Esophagus mucosa (tissue), 1 donor: ENCODE measurements at places on chromosomes 5 and 9.

DNA sequence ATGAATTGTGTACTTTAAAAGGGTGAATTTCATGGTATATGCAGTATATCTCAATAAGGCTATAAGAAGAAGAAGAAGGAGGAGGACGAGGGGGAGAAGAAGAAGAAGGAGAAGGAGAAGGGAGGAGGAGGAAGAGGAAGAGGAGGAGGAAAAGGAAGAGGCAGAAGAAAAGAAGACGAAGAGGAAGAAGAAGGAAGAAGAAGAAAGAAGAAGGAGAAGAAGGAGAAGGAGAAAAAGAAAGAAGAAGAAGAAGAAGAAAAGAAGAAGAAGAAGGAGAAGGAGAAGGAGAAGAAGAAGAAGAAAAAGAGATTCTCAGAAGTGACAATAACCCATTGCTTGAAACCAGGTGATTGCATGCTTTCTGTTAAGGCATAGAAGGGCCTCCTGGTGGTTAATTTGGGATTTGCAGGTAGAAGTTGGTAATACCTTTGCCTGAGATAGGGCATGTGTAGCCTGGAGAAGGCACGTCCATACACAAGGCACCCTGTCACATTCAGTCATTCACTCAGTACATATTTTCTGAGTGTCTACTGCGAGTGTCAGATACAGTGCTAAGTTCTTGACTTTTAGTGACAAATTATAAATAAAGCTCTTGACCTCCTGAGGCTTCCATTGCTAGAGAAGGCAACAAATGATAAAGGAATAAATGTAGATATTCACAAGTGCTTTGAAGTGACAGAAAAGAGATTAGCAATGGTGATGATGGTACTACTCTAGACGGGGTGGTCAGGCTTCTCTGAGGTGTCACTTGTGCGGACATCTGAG lies 231.3 kb downstream of the NPR3 start:
- ATAC-seq = peak; percentile 60

DNA sequence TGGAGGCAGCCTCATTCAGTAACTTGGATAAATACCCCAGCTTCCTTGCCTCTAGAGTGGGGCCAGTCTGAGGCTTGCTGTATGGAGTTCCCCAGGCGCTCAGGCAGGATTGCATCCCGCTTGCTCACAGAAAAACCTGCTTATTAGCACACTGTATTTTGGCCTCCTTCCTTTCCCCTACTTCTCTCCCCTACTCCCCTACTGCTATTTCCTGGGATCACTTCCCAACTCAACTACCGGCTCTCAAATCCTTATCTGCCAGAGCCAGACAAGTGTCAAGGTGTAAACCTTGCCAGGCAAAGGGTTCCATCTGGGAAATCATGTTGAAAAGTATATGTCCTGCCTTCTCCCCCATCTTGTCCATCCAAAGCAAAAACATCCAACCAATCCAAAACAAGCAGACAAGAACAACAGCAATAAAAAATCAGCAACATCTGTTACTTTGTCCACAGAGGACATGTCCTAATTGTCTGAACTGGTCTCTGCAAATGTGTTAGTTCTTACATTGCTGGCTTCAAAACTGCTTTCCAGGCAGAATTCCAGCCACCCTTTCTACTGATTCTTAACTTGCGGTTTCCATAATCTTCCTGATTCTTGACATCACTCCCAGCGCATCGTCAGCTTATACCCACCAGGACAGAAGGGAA lies 164.1 kb upstream of the SEMA6A start:
- no peak for ATAC-seq

GRCh38 chr5:143471041-143471509 lies 67.6 kb upstream of the NR3C1 start:
- peak; percentile 43 for ATAC-seq

DNA sequence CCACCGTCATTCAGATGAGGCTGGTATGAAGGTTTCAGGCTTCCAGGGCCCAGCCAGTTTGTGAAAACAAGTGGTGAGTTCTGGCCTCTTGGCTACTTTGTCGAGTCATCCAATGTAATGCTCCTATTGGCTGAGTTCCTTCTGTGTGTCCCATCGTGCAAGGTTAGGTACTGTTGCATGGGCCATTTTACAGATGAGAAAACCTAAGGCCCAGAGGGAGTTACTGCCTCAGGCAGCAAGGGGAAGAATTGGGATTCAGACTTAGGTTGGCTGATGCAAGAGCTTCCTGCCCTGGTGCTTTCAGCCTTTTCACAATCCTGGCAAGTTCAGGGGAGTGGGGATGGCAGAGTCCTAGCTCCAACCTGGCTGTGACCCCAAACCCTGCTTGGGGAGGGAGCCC lies 17.4 kb upstream of the PITX1 start:
- no peak for ATAC-seq

DNA sequence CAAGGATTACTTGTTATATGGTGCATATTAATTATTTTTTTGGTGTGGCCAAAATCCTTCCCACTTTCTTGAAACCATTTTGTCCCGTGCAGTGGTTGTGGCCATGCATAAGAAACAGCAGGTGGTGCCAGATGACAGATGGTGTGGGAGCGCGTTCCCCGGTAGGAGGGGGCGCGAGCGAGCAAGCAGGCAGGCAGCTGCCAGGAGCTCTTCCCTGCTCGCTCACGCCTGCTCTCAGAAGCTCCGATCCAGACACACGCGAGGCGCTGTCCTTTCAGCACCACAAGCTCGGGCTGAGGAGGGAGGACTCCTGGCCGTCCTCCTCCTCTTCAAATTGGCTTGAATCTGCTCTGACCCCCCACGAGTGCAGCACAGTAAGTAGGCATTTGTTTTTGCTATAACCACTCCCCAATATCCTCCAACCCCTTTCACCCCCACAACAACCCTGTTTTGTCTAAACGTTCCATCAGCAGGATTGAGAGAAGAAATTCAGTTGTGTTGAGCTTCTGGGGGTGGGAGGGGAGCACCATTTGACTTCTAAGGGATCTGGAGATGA lies at the start of gene NSG2:
Gene NSG2, plus strand, starts transcription at position 237 of the 556 bp plus-strand sequence. CDS start 1,050 bp downstream, outside the sequence.
- peak; percentile 95 for ATAC-seq

- peak; percentile 85 for ATAC-seq
Observed at GRCh38 chr9:70419556-70420440, 5.3 kb upstream of the KLF9 start.

- no peak for ATAC-seq
Observed at GRCh38 chr5:59873113-59873512, 20.4 kb downstream of the PDE4D start.

DNA sequence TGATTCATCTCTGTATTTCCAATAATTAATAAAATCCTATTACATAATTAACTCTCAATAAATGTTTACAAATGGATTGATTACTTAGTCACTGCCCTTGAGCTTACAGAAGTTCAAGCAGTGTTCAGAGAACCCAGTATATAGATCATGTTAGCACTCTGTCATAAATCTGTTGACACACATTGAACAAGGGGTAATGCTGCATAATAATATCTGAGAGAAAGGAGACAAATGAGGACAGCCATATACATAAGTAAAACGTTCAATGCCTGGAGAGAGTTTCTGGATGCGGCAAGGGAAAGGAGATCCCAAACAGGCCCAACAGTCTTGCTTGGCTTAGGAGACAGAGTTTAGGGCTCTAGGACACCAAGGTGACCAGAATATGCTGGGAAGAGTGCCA lies 270.2 kb downstream of the FBXL17 start:
- no peak for ATAC-seq

DNA sequence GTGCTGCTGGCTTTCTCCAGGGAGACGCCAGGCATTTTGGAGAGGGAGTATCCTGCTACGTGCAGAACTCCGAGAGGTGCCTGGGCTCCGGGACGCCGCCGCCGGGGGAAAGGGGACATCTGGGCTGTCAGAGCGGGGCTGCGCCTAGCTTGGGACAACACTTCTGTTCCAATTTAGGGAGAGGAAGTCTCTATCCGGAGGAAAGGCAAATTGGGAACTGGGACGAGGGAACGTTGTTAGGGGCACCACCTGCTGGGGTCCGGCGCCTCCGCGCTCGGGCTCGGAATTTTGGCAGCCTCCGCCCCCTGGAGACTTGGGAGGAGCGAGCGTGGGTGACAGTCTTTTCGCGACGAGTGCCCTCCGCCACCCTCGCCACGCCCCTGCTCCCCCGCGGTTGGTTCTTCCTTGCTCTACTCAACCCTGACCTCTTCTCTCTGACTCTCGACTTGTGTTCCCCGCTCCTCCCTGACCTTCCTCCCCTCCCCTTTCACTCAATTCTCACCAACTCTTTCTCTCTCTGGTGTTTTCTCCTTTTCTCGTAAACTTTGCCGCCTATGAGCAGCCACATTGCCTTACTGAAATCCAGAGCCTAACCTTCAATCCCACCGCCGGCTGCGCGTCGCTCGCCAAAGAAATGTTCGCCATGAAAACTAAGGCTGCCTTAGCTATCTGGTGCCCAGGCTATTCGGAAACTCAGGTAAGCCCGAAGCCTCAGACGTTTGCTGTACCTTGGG lies 1.6 kb downstream of the TSLP start:
- ATAC-seq = peak; percentile 81

- ATAC-seq = no peak
Observed at GRCh38 chr5:159031513-159031912, 68.2 kb downstream of the EBF1 start.

DNA sequence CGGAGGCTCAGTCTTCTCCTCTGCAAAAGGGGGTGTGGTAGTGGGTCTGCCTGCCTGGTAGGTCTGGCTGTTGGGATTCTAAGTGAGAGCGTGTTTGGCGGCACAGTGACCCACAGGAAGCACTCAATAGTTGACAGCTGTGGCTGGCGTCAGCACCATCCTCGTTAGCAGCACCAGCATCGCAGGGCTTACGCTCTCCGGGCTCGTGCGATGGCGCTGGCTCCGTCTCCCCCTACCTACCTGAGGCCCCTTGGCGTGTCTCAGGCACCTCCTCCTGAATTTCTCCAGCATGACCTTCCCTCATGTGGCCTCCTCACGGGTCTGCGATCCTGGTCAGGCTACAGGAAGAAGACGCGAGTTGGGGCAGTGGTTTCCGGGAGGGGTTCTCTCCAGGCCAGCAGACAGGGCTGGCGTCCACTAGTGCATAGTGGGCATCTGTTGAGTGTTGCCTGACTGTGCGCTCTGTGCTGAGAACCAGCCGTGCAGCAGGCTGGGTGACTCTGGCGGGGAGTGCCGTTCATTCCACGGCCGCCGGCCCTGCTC lies 66.9 kb downstream of the HMCN2 start:
- ATAC-seq = no peak

DNA sequence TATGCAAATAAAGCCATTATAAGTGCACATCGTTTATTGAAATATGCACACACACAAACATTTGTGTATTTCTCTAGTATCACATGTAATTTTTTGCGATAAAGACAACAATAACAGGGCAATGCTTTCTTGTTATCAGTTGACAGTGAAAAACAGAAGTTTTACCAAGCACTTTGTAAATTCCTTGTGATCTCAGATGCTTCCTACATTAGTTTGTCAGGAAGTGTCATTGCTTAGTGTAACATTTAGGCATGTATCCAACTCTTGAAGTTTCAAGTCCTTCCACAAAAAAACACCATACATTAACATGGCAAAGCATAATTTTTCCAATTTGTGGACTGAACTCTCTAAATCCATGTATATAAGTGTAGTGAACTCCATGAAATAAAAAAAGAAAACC lies 46.4 kb downstream of the MOCS2 start:
- ATAC-seq = no peak

DNA sequence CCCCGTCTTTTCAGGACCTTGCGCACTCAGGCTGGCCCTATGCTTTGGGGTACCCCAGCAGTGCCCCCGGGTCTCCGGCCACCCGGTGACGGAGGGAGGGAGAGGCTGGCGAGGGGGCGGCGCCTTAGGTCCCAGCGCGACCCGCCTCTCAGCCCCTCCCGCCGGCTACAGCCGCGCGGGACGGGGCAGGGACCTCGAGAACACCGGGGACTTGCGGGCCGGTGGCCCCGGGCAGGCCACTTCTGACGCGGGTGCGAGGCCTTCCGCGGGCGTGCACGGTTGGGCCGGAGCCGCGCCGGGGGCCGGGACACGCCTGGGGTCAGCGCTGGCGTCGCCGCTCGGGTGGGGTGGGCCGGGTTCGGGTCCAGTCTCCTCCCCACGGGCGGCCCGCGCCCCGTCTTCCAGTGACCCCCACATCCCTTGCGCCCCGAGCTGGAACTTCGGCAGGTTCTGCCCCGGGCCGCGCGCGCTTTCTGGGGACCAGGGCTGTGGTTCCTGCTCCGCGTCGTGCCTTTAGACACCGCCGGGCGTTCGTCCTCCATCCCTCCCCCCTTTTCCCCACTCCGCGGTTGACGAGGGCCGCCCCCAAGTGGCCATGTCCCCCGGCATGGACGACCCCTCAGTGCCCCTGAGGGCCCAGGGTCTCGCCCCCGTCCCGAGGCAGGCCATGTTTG lies 3.8 kb upstream of the SQSTM1 start:
- no peak for ATAC-seq

DNA sequence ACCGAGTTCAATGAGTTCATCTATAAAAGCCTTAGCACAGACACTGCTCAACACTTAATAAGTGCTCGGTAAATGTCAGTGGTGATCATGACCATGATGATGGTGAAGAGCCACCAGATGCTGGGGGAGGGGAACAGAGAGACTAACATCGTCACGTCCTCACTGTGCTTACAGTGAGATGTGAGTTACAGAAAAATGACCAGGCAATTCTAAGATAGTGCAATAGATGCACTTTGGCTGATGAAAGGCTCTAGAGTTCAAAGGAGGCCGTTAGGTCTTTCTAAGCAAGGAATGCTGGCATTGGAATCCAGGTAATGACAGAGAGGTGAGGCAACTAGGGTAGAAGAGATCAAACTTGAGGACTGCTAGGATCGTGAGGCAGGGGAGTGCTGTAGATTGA lies 36.7 kb downstream of the ARL15 start:
- ATAC-seq = no peak

- peak; percentile 54 for ATAC-seq
Observed at GRCh38 chr5:178357121-178357521, 124.5 kb upstream of the PHYKPL start.

DNA sequence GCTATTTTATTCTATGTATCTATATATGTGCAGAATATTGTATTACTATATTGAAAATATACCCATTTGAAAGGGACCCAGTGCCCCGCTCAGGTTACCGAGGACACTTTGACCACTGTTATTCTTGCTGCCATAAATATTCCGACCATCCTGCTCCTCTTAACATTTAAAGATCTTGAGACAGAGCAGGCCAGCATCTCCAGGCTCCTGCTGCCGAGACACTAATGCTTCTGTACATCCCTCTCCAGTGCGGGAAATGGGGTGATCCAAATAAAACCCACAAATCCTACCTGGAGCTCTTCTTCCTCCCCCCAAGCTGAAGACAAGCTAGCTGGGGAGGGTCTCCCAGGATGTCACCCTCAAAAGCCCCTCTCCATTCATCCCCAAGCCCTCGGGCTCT lies 3.9 kb downstream of the SH3PXD2B start:
- ATAC-seq = no peak

- no peak for ATAC-seq
Observed at GRCh38 chr5:85334-85995, 6.5 kb upstream of the PLEKHG4B start.

DNA sequence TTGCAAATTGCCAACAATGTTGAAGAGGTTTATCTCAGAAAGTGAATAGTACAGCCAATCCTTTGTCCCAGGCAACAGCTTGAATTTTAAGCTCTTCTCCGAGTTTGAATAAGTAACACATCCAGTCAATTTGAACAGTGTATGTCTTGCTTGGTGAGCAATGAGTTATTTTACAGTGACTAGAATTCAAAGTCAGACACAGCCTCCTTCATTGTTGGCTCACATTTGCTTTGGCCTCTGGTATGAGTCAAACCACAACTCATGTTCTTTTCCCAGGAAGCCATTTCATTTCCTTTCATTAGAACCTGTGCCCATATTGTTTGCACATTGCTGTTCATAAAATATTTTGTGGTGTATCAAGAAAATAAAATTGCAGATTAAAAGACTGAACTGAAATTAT lies 622.0 kb upstream of the DAB2 start:
- no peak for ATAC-seq
